ENCODE measurements at places on chromosomes 7 and 10. TPM values are rescaled to one million over a fixed set of nuclear protein-coding genes. Genes with fewer than 3 reads are reported as not detected.

The AKR1C4 gene
- not detected for total RNA-seq

The CALML3 gene
- not detected for total RNA-seq

The PIK3AP1 gene
- total RNA-seq = not detected

The VPS37D gene
- 1.8 TPM for total RNA-seq

The TLL2 gene
- 0.27 TPM for total RNA-seq

The CFAP43 gene
- total RNA-seq = 0.15 TPM

The TMEM229A gene
- total RNA-seq = not detected

The TAS2R5 gene
- total RNA-seq = 0.10 TPM

Data from mammary microvascular endothelial cell (primary cell).